ENCODE measurements at places on chromosomes 3 and 15.
A peak's percentile ranks its signal among the peaks of the same experiment; 100 is the strongest.

DNA sequence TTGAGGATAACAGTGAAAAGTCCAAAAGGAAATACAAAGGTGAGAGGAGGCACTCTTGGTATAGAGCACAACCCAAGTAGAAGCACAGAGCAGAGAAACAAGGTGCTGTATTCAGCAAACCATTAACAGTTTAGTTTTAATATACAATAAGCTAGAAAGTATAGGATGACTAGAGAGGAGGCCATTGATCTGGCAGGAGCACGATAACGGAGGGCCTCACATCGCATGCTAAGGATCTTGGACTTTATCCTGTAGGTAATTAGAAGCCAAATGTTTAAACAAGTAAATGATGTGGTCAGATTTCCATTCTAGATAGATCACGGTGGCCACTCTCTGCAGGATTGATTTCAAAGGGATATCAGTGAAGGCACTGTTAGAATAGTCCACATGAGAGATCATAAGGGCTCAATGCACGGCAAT lies 935.0 kb downstream of the ROBO1 start:
- DNase-seq: no peak

- no peak for DNase-seq
Measured at GRCh38 chr3:134496471-134497071, 10.7 kb downstream of the CEP63 start.

- peak; percentile 65 for DNase-seq
Measured at GRCh38 chr3:143070977-143071551, 48.5 kb upstream of the CHST2 start.

- no peak for DNase-seq
Measured at GRCh38 chr3:35291471-35292236, 347.7 kb upstream of the ARPP21 start.

DNA sequence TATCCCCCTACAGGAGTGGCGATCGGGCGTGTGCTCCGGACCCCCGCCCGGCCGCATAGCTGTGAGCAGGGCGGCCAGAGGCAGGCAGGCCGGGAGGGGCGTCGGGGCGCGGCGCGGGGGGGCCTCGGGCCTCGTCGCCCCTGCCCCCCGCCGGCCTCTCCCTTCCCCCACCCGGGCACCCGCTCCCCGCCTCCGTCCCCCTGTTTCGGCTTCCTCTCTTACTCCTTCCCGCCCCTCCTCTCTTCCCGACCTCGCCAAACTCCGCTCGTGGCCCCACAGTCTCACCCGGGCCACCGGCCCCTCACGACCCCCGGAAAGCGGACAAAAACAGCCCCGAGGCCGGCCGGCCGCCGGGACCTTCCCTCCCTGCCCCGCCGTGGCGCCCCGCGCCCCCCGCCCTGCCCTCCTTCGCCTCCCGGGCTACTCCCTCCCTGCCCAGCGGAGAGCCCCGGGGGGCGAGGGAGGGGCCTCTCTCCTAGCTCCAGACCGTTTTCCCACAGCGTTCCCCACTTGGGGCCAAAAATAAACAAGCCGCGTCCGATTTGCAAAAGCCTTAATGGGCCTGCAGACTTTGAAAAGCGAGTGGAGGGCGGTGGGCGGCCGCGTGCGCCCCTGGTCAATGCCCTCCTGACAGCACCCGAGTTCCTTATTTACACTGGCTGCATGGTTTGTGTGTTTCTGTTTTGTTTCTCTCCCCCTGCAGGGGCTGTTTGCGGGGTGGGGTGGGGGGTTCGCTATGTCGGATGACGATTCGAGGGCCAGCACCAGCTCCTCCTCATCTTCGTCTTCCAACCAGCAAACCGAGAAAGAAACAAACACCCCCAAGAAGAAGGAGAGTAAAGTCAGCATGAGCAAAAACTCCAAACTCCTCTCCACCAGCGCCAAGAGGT lies 1.0 kb downstream of the UBE2E1 start:
- no peak for DNase-seq

DNA sequence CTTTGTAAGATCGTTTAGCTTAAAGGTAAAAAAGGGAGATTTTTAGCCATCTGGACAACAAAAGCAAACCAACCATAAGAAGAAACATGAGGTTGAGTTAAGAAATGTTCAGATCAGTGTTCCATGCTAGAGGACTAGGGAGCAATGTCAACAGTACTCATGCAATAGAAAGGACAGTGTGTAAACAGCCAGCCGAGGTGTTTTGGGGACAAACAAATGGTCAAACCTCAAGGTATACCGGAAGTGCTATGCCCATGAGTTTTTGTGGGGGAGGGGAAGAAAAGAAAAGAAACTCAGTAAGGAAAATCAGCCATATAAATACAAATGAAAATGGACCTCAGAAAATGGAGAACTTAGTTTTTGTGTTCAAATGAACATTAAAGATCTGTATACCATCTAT lies 289.5 kb upstream of the GRM7 start:
- DNase-seq: no peak

DNA sequence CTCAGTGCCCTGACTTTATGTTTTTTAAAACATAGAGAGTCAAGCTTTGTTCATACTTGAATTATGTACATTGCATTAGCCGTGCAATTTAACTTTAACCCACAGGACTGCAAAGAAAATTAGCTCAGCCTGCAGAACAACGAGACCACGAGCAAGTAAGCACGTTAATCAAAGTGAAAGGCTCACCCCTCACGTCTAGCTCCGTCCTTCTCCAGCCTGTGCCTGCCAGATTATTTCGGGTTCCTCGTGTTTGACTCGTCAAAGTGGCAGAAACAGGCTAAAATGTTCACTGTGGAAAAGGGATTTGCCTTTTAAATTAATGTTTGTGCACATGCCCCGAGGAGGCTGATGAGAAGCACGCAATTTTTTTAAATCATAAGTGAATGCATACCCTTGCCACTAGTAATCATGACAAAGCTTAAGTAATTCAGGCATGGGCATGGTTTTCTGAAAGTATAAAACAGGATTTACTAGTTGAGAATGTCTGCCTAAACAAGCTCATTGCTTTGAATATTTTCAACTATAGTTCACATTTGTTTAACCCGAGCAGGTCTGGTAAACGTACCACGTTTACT lies 15.3 kb downstream of the ZBTB38 start:
- DNase-seq: no peak

DNA sequence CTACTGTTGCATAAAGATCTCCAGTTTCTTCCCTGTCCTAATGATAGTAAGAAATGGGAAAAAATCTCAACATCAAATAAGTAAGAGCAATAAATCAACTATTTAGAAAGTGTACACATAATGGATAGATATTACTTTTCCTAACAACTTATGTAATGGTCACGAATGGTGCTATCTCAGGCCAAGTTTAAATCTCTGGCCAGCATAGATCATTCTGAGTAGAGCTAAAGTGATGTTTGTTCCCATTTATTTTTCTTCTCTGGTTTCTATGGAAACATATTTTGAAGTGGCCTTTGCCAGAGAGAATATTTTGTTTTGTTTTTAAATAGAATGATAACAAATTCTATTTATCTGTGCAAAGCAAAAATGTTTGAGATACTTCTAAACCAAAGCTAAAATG lies 249.7 kb upstream of the TTC14 start:
- no peak for DNase-seq

DNA sequence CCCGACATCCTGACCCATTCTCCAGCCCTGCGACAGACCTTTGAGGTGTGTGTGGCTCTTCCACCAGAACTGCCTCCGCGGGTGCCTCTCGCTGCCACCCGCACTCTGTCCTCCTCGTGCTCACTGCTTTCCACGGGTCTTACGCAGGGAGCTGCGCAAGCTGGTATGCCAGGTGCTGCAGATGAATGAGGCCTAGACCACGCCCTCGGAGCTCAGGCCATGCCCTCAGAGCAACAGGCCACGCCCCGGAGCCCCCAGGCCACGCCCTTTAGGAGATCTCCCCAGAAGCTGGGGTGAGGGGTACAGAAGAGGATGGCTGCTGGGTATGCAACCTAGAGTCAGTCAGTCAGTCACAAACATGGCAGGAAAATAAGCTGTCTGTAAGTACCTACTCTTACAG lies 300.3 kb downstream of the GABRG3 start:
- DNase-seq: no peak

- DNase-seq: no peak
Measured at GRCh38 chr3:66488492-66488891, 12.3 kb downstream of the LRIG1 start.
